Common myeloid progenitor, CD34-positive (primary cell): ENCODE measurements at places on chromosomes 6 and 20.
A peak's percentile ranks its signal among the peaks of the same experiment; 100 is the strongest.

DNA sequence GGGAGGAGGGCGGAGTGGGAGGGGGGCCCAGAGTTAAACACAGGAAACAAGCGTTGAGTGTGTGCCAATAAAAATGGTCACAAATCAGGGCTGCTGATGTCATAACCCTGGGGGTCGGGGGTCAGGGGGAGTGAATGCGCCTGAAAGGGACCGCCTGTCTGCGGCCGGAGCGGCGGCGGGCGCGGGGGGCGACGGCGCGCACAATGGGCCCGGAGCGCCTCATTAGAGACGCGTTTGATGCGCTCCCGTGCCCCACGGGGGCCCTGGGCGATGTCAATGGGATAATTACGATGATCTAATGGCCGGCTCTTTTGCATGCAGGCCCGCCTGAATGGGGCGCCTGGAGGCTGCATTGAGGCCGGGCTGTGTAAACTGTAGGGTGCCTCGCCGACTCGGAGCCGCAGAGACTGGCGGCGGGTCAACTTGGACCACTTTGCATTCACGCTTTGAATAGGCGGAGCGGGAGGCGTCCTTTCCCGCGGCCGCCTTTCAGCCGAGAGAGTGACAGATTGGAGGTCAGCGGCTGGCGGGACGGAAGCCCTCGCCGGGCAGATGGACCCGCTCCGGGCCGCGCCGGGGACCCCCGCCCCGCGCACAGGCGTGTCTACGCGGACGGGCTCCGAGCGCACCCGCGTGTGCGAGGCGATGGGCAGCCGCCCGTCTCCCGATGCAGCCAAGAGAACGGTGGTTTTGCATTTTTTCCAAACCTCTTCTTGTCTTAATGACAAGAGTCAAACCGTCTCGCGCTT is 296.1 kb downstream of the TFAP2C start:
- DNase-seq, result no peak

DNA sequence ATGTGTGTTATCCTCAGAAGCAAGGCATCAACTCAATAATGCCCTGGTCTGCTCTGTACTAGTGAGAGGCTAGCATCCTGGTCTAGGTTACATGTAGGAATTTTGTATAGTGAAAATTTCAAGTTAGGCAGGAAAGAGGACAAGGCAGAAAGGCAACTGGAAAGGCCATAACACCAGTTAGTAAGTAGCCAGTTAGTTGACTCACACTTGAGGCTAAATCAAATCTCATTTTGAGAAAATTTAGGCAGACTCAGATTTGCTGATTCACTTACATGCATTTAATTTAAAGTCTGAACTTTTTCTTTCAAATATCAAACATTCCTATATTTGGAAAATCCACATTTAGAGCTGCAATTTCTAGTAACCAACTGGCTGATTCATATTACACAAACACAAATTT is 184.5 kb upstream of the TCF21 start:
- DNase-seq, result no peak

- DNase-seq, result peak; percentile 71
Observed at GRCh38 chr6:111721753-111722154, 116.1 kb upstream of the TRAF3IP2 start.

- DNase-seq, result no peak
Observed at GRCh38 chr6:54076159-54076789, 35.0 kb upstream of the MLIP start.

- no peak for DNase-seq
Observed at GRCh38 chr6:33329058-33329457, 11.5 kb upstream of the ZBTB22 start.
